ENCODE measurements at places on chromosomes 6 and 20.

DNA sequence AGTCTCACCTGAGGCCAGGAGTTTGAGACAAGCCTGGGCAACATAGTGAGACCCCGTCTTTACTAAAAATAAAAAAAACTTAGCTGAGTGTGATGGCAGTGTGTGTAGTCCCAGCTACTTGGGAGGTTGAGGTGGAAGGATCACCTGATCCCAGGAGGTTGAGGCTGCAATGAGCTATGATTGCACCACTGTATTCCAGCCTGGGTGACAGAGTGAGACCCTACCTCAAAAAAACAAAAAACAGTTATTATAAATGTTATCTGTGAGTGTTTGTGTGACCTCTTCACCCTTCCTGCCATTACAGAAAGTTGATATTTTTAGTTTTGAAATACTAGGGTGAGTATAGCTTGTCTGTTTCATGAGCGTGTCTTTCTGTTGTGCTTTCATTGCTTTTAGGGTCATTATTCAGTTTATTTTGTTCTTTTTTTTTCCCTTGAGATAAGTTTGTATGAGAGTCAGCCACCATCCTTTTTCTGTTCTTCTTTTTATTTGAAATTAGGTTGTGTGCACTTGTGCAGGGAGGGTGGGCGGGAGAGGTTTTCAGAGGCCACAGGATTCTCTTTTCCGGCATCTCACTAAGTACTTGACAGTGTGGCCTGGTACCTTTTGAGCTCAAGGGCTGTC is 26.2 kb downstream of the CDYL start:
- DNase-seq = no peak

- no peak for DNase-seq
These were observed 234.7 kb downstream of the TRDN start for GRCh38 chr6:123402052-123402451.

DNA sequence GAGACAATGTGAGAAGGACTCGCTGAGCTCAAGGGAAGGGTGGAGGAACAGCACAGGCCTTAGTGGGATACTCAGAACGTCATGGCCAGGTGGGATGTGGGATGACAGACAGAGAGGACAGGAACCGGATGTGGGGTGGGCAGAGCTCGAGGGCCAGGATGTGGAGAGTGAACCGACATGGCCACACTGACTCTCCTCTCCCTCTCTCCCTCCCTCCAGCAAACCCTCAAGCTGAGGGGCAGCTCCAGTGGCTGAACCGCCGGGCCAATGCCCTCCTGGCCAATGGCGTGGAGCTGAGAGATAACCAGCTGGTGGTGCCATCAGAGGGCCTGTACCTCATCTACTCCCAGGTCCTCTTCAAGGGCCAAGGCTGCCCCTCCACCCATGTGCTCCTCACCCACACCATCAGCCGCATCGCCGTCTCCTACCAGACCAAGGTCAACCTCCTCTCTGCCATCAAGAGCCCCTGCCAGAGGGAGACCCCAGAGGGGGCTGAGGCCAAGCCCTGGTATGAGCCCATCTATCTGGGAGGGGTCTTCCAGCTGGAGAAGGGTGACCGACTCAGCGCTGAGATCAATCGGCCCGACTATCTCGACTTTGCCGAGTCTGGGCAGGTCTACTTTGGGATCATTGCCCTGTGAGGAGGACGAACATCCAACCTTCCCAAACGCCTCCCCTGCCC is 1.7 kb downstream of the TNF start:
- DNase-seq = no peak

- no peak for DNase-seq
These were observed at the start of gene DDR1 for GRCh38 chr6:30883685-30884520. TSS of gene DDR1 (plus strand) at chr6:30884519. CDS start at chr6:30888730, 4,211 bp downstream.

GRCh38 chr20:55641497-55641896 is 363.8 kb downstream of the CBLN4 start:
- no peak for DNase-seq

- no peak for DNase-seq
These were observed 5.6 kb downstream of the ABHD16A start for GRCh38 chr6:31697555-31697954.

- DNase-seq = no peak
These were observed 982 bp downstream of the HECA start for GRCh38 chr6:139135578-139136545.

GRCh38 chr6:89508755-89509563 is 76.0 kb downstream of the ANKRD6 start:
- DNase-seq = no peak

- DNase-seq = no peak
These were observed 87.3 kb downstream of the PPP1R14C start for GRCh38 chr6:150230164-150230561.

GRCh38 chr6:161463071-161463470 is 189.2 kb upstream of the AGPAT4 start:
- DNase-seq = no peak

DNA sequence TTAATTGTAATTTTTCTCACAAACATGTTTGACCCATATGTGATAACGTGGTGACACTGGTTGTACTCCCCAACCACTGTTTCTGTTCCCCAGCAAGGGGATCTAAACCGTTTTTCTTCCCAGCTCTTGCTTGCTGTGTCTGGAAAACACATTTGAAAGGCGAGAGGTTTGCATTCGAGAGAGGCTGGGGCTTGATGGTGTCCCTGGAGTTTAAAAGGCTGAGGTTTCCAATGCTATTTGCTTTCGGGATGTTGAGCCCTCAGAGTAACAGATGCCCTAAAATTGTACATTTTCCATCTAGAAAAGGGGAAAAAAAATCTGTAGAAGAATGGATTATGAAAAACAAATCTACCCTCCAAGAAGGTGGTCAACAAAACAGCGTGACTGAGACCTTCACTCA is 35.4 kb downstream of the AKAP12 start:
- no peak for DNase-seq

DNA sequence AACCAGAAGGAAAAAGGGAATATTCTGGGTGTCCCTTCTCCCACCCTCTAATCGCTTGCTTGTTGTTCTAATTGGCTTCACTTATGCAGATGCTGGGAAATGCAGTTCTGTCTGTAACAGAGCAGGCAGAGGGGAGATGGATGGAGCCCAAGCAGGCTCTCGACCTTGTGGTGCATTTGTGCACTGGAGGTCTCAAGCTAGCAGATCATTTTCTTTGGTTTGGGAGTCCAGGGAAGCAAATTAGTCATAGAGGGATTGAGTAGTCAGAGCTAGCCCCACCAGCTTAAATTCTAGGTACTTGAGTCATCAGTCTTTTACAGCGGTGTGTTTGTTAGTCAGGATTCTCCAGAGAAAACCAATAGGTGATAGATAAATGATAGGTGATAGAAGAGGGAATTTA is 234.7 kb upstream of the ECI2 start:
- DNase-seq = peak; percentile 55

DNA sequence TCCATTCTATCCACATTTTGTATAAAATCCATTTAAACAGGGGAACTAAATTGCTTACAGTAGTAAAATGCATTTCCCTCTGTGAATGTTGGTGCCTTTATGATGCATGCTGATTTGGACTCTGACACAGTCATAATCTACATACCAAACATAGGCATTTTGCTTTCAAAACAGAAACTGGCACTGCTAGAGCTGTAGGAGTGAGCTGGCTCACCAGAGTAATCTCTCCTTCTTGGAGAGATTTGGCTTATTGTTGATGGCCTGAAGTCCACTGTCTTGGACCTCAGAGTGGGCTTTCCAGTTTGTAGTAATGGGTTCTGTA is 363.2 kb upstream of the FLRT3 start:
- DNase-seq = peak; percentile 65

DNA sequence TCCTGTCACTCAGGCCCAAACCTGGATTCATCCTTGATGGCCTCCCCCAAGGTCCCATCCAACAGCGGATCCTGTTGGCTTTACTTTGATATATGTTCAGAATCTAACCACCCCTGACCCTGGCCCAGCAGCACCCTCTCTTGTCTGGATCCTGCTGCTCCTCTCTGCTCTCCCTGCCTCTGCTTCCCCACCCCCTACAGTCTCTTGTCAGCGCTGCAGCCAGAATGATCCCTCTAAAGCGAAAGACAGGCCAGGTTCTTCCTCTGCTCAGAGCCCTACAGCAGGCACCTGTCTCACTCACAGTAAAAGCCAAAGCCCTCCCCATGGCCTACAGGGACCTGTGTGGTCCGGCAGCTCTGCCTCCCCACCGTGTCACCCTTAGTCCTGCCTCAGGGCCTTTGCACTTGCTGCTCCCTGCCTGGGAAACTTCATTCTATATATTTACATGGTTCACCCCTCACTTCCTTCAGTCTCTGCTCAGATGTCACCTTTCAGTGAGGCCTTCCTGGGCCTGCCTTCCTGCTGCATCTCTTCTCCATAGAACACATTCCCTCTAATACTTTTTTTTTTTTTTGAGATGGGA is 37.4 kb upstream of the KCNB1 start:
- DNase-seq = no peak

- DNase-seq = no peak
These were observed 31.0 kb downstream of the RNASET2 start for GRCh38 chr6:166925141-166925996.

DNA sequence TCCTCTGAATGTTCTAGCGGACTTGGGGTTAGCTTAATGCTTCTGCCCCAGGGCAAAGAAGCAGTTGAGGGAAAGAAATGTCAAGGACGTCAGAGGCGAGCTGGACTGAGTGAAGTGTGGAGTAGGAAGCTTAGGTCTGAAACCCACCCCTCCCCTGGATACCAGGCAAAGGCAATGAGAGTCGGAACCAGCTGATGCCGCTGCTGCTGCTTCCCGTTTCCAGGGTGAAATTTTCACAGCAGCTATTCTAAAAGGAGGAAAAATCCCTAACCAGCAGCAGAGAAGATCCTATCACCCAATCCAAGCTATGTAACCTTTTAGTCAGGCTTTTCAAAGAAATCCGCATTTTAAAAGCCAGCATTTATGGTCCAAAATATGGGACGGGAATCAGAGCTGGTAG is 564.3 kb downstream of the LMBRD1 start:
- no peak for DNase-seq

- DNase-seq = no peak
These were observed 71.8 kb downstream of the INSM1 start for GRCh38 chr20:20439602-20440190.

DNA sequence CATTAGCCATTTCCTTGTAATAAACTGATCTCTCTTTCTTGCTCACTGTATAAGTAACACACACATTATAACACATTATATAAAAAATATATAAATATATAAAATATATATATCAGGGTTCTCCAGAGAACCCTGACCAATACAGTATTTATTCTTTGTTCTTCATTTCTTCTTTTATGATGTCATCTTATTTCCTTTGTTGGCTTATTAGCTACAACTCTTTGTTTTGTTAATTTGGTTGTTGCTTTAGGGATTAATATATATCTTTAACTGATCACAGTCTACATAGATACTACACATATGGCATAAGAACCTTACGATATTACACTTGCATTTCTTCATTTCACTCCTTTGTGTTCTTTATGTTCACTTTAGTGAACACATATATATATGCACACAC is 14.7 kb upstream of the OPN5 start:
- DNase-seq = no peak

- DNase-seq = no peak
These were observed 36.5 kb upstream of the STK35 start for GRCh38 chr20:2065099-2065498.

GRCh38 chr6:127221201-127221600 is 45.5 kb upstream of the RNF146 start:
- no peak for DNase-seq

- DNase-seq = no peak
These were observed 11.0 kb downstream of the RTN4IP1 start for GRCh38 chr6:106618324-106618723.

Data from HS-27A (cell line).